ENCODE measurements at places on chromosomes 3 and 15.

DNA sequence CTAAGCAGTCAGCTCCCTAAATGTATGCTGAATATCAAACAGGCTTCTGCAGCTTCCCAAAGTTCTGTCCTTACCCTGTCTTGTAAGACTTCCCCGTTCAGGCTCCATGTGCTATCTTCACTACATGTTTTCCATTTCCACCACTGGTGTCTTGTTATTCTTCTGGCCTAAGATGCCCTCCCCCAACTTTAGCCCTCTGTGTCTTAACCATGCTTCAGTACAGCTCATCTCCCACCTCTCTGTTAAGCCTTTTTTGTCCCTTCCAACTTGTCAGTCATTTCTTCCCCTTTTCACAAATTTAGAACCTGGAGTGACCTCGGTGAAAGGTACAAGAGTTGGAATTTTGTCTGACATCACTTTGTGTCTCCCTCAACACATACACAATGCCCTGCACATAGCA, 151.7 kb upstream of the TBL1XR1 start:
- no peak for DNase-seq

DNA sequence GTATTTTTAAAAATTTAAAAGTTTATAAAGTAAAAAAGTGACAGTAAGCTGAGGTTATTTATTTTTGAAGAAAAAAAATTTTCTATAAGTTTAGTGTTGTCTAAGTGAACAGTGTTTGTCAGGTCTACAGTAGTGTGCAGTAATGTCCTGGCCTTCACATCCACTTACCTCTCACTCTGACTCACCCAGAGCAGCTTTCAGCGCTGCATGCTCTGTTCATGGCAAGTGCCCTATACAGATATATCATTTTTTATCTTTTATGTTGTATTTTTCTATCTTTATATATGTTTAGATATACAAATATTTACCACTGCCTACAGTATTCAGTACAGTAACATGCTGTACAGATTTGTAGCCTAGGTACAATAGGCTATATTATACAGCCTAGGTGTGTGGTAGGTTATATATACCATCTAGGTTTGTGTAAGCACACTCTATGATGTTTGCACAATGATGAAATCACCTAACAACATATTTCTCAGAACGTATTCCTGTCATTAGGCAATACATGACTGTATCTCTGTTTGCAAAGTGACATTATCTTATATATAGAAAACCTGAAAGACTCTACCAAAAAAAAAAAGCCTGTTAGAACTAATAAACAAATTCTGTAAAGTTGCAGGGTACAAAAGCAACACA, 75.9 kb upstream of the TMC3 start:
- no peak for DNase-seq

DNA sequence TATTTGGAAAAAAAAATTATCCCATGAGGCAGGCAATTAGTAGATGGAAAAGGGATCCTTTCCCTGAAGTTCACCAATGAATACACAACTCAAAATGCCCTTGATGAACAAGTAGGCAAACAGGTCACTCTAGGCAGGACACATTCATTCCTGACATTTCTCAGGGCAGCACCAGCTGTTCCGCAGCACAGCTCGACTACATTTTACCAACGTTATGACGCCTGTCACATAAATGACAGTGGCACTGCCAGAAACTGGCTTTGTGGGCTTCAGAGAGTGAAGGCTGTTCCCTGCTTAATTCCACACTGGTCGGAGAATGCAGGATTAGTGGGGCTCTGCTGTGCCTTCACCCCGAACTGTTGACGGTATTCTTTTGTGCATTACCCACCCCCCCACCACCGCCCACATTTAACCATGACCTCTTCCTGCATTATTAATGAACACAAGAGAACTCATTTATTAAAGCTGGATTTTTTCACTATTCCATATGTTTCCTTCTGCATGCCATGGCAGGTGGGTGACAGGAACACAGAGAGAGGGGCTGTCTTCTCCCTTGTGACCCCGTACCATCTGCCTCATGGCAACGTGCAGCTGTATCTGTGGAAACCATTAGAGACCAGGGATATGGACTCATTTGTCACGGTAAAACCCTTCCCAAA, 197.6 kb downstream of the PDZRN3 start:
- no peak for DNase-seq

GRCh38 chr3:130850044-130850797, 43.7 kb upstream of the ATP2C1 start:
- no peak for DNase-seq

DNA sequence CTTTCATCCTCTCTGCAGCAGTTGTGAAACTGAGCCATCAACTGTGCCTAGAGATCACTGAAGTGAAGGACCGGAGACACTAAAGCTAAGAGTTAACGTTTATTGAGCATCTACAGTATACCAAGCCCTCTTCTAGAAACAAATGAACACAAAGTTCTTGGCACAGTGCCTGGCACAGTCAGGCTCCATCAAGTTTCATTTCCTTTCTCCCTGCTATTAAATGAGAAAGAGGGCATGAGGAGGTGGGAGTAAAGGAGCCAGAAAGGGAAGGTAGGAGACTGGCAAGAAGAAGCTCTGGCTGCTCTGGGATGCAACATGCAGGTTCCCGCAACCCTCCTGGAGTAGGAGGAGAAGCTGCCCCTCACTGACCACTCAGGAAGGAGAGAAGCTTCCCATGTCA, 30.6 kb downstream of the CYP19A1 start:
- no peak for DNase-seq

DNA sequence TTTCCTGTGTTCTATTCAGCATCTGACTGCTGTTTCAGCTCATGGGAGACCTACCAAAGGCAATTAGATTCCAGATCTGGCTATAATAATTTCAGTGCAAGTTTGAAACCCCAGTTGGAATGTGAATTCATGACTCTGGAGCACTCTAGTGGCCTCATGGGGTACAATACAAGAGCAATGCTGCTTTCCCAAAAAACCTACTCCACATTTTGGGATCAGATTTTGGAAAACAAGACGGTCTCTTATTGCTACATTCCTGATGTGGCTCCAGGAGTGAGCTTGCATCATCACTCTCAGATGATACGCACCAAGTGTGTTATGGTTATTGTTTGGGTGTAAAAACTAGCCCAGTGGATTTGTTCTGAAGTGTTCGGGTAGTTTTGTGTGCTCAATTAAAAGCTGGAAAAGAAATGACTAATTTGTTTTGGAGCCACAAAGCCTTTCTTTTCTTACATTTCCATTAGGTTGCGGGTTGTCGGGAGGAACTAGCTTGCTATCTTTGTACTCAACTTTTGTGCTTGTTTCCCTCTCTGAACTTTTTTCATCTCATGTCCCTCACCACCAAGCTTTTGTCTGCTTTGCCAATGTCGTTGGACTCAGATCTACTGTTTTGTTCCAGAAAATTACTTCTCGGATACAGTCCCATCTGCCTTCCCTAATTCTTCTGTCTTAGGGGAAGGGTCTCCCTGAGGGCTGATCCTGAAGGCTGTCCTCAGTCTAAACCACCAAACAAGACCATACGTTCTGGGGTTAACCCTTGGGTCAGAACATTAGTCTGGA, 272.1 kb downstream of the BBX start:
- DNase-seq, result no peak

- DNase-seq, result no peak
Observed at GRCh38 chr15:83320404-83320803, 35.9 kb upstream of the BNC1 start.

DNA sequence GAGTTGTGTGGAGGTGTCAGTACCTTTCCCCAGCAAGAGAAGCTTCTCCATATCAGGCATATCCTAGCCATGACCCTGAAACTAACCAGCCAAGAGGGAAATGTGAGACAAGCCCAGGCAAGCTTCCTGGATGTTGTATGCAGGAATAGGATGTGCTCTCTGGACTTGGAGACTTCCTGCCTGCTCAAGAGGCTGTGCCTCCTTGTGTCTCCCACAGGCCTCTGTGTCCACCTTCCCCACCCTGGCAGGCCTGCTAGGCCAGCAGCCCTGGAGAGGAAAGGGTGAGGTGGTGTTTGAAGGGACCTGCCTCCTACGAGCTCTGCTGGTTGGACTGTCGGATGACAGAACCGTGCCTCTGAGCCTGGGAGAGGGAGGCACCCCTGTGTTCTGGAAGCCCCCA, 2.1 kb upstream of the DYNLT2B start:
- DNase-seq, result no peak

- no peak for DNase-seq
Observed at GRCh38 chr3:74824366-74824765, 209.9 kb upstream of the CNTN3 start.

DNA sequence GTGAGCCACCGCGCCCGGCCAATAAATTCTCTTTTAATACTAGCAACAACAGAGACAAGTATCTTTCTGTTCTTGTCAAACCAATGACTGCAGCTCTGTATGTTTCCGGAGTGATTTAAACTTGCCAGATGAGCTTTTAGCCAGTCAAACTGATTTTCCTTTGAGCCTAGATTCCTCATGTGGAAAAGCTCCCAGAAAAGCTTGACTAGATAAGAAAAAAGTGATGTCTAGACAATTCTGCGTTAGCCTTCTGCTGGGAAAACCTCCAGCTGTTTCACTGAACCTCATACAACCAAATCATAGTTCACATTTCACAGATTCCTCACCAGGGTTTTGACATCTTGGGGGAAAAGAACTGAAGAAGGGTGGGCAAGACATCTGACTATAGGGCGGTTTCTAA, 78.6 kb downstream of the MAGI1 start:
- no peak for DNase-seq

GRCh38 chr3:139302084-139302800, 41.6 kb upstream of the MRPS22 start:
- DNase-seq, result peak; percentile 79

- no peak for DNase-seq
Observed at GRCh38 chr3:24154013-24154695, 209.1 kb downstream of the NR1D2 start.

- DNase-seq, result no peak
Observed at GRCh38 chr3:13152826-13153710, 79.8 kb upstream of the IQSEC1 start.

- no peak for DNase-seq
Observed at GRCh38 chr3:170517242-170517945, 68.5 kb downstream of the SLC7A14 start.

GRCh38 chr3:136186846-136187245, 9.3 kb downstream of the MSL2 start:
- DNase-seq, result no peak

- no peak for DNase-seq
Observed at GRCh38 chr3:123947482-123947881, 13.5 kb downstream of the CCDC14 start.

GRCh38 chr3:135895106-135895733, 70.3 kb upstream of the PPP2R3A start:
- peak; percentile 71 for DNase-seq

GRCh38 chr3:20561166-20561565, 375.2 kb upstream of the SGO1 start:
- DNase-seq, result no peak

DNA sequence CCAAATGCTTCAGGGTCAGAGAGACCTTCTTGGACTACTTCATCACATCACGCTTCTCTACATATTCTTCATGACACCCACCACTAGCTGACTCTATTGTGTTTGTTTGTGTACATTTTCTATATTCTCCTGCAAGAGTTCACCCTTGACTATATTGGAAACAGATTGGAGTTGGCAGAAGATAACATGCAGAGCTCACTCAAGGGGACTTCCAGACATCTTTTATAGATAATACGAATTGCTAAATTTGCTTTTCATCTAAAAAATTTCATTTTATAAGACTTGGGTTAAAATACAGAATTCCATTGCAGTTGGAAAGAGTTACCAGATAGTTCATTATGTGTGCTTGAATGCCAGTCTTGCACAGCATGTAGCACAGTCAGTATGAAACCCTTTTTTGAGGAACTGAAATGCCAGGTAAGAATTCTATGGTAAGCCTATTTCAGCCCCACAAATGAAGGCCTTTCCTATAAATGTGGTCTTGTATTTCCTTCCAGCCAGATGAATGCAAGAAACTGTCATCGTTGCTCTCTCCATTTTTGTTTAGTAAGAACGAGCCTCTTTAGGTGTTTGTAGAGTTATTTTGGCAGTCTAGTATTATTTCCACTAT, 177.6 kb downstream of the GHSR start:
- no peak for DNase-seq

DNA sequence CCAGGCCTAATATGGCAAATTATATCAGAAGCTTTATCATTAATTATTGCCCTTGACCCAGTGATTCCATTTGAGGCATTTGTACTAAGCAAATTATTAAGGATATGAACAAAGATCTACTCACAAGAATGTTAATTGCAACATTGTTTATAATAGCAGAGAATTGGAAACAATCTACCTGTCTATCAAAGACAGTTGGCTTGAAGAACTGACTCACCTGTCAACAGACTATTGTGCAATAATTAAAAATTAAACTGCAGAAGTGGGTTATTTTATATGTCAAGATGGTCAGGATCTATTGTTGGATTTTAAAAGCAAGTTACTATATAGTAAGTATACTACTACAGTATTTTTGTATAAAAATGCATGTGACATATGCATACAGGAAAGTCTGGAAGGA, 6.7 kb upstream of the FETUB start:
- no peak for DNase-seq

DNA sequence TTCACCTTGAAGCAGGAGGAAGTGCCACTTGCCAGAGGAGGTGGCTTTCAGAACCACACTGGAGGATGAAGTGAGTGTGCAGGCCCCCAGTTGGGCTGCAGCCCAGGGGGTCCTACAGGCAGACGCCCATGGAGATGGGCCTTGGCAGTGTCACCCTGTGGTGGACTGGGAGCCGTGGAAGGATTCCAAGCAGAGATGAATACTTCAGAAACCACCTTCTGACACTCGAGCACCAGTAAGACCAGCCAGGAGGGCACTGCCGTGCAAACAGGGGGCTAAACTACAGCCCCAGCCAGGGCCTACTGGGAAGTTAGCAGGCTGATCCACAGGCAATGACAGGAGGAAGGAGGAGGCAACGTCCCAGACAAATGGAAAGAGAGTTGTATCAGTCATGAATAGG, 55.4 kb downstream of the VGLL4 start:
- no peak for DNase-seq

DNA sequence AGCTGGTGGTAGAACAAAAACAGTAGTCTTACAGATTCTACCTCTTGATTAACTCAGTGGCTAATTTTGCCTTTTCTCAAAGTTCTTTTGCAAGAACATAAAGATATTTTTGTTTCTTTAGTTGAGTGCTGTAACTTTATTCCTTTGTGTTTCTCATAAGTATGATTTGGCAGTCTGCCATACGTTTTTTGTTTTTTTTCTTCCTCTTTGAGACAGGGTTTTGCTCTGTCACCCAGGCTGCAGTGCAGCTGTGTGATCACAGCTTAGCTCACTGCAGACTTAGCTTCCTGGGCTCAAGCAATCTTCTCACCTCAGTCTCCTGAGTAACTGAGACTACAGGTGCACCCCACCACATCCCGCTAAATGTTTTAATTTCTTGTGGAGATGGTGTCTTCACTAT, 22.4 kb downstream of the B3GNT5 start:
- peak; percentile 46 for DNase-seq

- peak; percentile 78 for DNase-seq
Observed at GRCh38 chr3:23115171-23115877, 87.8 kb upstream of the UBE2E2 start.

Measured in LoVo (cell line).